ENCODE measurements at places on chromosomes 13 and 19. TPM values are rescaled to one million over a fixed set of nuclear protein-coding genes. Genes with fewer than 3 reads are reported as not detected.

Gene MAP3K10
- polyA plus RNA-seq: 2.7 TPM

Gene DAND5
- 0.07 TPM for polyA plus RNA-seq

Gene B3GNT3
- 7.5 TPM for polyA plus RNA-seq

Gene CGB5
- polyA plus RNA-seq: not detected

Gene SMAD9
- 0.16 TPM for polyA plus RNA-seq

Gene CD209
- polyA plus RNA-seq: not detected

Gene PTGIR
- polyA plus RNA-seq: not detected

Gene GPR12
- polyA plus RNA-seq: not detected

Gene FBXL12
- 17.4 TPM for polyA plus RNA-seq

Gene SELENOW
- 365 TPM for polyA plus RNA-seq

Gene PINLYP
- 3.5 TPM for polyA plus RNA-seq

Gene PLIN5
- not detected for polyA plus RNA-seq

Gene IGFL1
- 2.4 TPM for polyA plus RNA-seq

Gene CYP2A7
- polyA plus RNA-seq: not detected

Gene SLC25A23
- 8.5 TPM for polyA plus RNA-seq

Gene C3
- polyA plus RNA-seq: 142 TPM

Gene RFPL4AL1
- not detected for polyA plus RNA-seq

Gene ZNF738
- 7.4 TPM for polyA plus RNA-seq

Gene CYP2S1
- polyA plus RNA-seq: 0.42 TPM
